ENCODE measurements at places on chromosomes 3 and 15.
A peak's percentile ranks its signal among the peaks of the same experiment; 100 is the strongest.

GRCh38 chr3:151345859-151346258 is 16.5 kb upstream of the P2RY13 start:
- no peak for DNase-seq

DNA sequence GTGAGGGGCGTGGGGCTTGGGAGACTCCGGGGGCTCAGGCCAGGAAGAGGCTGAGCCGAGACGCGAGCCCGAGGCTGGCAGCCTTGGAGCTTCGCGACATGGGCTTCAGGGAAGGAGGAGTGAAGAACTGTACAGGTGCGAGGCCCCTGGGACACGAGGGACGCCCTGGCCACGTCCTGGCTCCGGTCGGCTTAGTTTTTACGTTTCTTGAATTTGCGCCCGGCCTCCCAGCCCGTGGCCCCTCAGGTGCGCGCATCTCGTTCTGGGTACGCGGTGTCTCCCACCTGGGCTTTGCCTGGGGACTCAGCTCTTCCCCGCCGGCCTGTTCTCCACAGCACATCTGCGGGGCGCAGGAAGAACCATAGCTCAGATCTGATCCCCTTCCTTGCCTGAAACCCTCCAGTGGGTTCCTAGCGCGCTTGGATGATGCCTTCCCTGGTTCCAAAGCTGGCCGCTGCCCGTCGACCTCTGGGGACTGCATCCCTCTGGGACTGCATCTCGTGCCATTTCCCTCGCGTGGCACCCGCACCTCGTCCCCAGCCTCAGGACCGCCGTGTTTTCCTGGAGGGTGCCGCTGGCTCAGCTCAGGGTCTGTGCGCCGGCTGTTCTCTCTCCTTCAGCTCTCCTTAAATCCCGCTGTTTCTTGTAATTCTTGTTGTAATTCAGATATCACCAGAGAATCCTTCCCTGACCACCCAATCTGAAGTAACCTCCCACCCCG is 614 bp downstream of the CHCHD6 start:
- DNase-seq, result peak; percentile 33

DNA sequence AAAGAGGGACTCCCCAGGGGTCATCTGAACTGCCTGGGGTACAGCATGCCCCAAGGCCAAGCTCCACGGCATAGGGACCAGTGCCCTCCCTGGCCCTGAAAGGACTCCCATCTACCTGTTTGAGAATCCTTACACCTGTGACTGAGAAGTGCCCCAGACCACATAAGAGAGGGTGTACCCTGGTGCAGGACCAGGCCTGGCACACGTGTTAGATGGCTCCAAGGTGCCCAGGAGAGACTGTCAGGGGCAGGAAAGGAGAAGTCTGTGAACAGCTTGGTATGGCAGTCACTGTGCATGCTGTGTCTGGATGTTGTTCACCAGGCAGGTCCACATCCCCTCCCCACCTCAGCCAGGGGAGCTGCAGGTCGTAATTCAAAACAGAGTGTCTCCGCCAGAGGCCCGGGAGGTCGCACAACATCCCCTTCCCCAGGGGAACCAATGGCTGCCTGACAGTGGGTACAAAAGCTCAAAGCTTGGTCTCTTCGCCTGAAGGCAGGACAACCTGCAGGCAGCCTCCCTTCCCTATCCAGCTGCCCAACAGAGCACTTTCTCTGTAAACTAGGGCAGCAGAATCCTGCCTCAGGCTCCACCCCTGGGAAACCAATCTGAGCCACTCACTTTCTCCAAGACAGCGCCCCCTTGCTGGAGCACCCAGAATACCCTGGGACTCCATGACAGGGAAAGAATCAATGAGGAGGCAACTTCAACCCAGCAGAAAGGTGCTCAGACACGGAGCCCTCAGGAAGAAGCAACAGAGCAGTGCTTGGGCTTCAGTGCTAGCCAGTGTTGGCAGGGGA is 3.9 kb downstream of the NUP210 start:
- no peak for DNase-seq

DNA sequence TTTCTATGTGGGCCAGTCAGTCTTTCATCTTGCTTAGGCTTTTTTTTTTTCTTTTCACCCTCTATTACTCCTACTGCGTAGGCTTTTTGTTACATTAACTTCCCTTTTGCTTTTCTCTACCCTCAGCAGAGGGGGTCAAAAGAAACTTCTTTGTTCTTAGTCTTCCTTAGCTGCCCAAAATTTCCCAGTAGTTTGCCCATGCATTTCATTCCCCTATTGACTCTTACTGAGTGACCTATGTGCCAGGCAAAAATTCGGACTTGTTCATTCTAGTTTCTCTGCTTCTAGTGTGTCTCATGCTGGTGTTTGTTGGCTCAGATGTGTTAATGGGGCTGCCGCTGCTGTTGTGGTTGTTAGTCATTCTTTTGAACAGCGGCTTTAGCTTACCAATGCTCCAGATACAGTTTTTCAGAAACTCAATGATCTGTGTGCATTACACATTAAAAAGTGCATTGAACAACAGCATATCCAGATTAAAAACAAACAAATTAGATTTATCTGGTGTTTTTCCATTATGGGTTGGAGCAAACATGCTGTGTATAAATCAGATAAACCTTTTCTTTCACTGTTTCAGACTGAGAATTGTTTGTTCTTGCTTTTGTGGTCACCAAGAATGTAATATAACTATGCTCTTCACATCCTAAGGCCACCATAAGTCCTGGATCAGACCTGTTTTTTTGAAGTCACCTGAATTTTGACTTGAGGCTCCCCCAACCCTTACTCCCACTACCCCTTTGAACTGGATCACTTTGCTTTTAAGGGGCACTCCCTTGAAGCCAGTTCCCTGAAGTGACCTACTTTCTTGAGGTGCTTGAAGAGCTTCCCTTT is 43.1 kb downstream of the PDE8A start:
- DNase-seq, result no peak

GRCh38 chr3:39962581-39962980 is 153.2 kb downstream of the MYRIP start:
- no peak for DNase-seq

- no peak for DNase-seq
Observed at GRCh38 chr3:11389386-11390268, 117.4 kb downstream of the ATG7 start.

GRCh38 chr3:72950801-72951200 is 45.8 kb upstream of the PPP4R2 start:
- DNase-seq, result no peak

DNA sequence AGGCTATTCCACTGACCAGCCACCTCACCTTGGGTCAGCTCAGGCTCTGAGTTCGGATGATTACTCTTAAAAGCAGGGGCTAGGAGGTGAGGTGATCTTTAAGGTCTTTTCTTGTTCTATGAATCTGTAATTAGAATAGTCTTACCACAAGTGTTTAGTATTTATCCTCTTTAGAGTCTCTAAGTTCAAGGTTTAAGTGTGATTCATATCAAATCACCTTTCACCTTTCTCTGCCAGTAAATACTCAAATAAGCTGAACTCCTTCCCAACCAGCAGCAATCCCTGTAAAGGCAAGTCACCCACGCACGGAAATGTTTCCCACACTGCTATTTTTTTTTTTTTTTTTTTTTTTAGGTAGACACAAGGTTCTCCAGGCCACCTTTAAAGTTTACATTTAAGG is 14.5 kb upstream of the TMEM44 start:
- no peak for DNase-seq

GRCh38 chr15:58980351-58980939 is 7.0 kb upstream of the RNF111 start:
- DNase-seq, result peak; percentile 55

DNA sequence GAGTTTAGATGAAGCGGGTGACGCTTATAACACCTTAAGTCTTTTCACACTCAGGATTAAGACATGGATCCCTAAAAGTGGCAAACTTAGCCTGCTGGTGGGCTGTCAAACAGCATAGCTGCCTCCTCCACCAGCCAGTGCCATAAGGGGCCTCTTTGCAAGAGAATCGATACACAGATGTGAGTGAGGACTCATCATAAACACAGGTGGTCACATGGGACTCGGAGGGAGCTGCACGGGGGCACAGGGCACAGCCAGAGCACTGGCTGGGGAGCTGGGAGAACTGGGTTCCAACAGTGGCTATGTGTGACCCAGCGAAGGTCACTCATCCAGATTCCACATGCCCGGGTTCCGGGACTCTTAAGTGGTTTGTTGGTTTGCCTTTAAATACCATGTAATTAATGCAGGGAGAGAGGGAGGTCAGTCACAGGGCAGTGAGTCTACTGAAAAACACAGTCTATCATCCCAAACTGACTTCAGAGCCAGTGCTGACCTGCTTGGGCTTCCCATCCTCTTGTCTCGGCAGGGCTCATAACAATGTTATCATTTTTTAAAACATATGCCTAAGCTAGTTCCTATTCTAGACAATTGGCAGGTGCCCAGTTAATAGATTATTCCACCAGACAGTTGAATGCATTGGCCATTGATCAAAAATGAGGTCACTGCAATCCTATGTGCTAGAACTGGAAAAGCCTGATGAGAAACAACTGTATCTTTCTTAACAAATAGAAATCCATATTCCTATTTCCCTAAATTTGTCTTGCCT is 51.8 kb downstream of the SLC12A8 start:
- DNase-seq, result no peak

DNA sequence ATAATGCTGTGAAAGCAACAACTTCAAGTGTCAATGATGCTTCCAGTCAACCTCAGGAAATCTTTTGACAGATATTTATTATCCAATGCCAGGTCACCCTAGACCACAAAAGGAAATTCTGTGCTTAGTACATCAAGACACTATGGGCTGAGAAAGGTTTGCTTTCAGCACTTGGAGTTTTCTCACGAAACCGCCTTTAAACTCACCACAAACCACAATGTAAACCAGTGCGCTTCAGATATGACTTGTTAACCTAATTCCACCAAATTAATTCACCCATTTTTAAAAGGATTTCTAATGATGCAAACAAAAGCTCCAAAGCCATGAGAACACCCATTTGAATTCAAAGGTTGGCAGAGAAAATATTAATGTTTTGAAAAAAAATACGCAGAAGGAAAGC is 292.9 kb upstream of the NR2F2 start:
- DNase-seq, result no peak

Data from RPMI8226 (cell line).